ENCODE measurements at places on chromosomes 6 and 20.

GRCh38 chr20:63333241-63333836 is 27.8 kb downstream of the CHRNA4 start:
- no peak for DNase-seq

GRCh38 chr6:112113431-112113830 is 26.0 kb downstream of the FAM229B start:
- DNase-seq = no peak

GRCh38 chr20:58697867-58698703 is 5.5 kb downstream of the NPEPL1 start:
- no peak for DNase-seq

- no peak for DNase-seq
These were observed 516.7 kb downstream of the HDGFL1 start for GRCh38 chr6:23086100-23086499.

- no peak for DNase-seq
These were observed 29.6 kb downstream of the RAMACL start for GRCh38 chr6:166556863-166557322.

GRCh38 chr20:43398676-43399324 is 58.9 kb upstream of the SRSF6 start:
- DNase-seq = no peak

Measured in stimulated activated CD4-positive, alpha-beta T cell treated with anti-CD3 and anti-CD28 coated beads, TNF-alpha, amount 100 ng/mL, for 24 hours (primary cell).